ENCODE measurements at places on chromosomes 11 and 22.

GRCh38 chr11:111785886-111786412 lies 19.8 kb upstream of the PPP2R1B start:
- DNase-seq: no peak

- no peak for DNase-seq
Observed at GRCh38 chr11:45657496-45658260, 7.7 kb downstream of the CHST1 start.

GRCh38 chr11:107711861-107712755 lies at the start of gene SLN:
Gene SLN, minus strand, starts transcription at chr11:107712056.
- DNase-seq: no peak

DNA sequence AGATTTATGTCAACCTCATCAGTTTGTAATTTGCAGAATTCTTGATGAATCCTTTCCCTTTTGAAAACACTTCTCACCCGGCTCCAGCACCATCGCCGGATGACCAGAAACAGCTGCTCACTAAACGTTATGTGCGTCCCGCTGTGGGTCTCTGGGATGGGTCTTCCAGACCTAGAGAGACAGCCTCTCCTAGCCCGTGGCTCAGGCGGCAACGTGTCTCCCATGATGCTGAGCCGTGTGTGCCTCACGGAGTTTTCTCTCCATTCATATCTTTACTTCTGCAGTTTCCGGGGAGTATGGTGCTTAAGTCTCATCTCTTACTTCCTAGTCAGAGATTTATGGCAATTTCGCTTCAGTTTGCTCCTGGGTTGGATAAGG lies 25.0 kb upstream of the ACR start:
- DNase-seq: no peak

DNA sequence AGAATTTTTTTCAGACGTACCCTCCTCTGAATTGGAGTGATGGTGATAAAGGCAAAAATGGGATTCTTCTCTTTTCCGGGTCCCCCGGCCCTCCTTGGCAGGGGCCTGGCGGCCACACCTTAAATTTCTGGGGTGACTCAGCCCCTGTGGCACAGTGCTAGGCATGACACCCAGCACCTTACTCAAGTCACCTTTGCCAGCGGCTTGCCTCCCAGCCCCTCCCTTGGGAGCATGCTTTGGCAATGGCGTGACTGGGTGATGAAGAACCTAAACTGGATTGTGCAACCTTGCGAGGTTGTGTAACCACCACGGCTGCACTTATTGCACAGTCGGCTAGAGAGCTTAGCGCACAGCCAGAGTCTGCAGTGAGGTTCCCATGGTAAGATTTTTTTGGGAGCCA lies 16.2 kb upstream of the LDLRAD3 start:
- no peak for DNase-seq

- no peak for DNase-seq
Observed at GRCh38 chr22:48677621-48678020, 1150.1 kb downstream of the BRD1 start.

DNA sequence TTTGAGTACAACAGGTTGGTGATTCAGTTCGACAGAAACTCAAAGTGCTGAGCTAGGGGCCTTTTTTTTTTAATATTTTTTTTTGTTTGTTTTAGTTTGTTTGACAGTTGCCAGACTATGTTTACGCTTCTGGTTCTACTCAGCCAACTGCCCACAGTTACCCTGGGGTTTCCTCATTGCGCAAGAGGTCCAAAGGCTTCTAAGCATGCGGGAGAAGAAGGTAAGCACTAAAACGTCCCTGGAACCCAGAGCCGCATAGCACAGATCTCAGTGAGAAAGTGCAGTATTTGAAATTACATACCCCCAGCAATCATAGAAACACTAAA lies 649 bp downstream of the PRRG4 start:
- DNase-seq: no peak

- DNase-seq: no peak
Observed at GRCh38 chr22:50190941-50191741, 5.4 kb downstream of the TRABD start.

GRCh38 chr22:18977824-18978425 lies 41.8 kb upstream of the PRODH start:
- DNase-seq: no peak

- no peak for DNase-seq
Observed at GRCh38 chr11:65065851-65066250, 7.5 kb upstream of the NAALADL1 start.

GRCh38 chr11:99352642-99353041 lies 331.9 kb downstream of the CNTN5 start:
- DNase-seq: no peak

GRCh38 chr11:112871909-112872500 lies 89.2 kb upstream of the NCAM1 start:
- DNase-seq: no peak

DNA sequence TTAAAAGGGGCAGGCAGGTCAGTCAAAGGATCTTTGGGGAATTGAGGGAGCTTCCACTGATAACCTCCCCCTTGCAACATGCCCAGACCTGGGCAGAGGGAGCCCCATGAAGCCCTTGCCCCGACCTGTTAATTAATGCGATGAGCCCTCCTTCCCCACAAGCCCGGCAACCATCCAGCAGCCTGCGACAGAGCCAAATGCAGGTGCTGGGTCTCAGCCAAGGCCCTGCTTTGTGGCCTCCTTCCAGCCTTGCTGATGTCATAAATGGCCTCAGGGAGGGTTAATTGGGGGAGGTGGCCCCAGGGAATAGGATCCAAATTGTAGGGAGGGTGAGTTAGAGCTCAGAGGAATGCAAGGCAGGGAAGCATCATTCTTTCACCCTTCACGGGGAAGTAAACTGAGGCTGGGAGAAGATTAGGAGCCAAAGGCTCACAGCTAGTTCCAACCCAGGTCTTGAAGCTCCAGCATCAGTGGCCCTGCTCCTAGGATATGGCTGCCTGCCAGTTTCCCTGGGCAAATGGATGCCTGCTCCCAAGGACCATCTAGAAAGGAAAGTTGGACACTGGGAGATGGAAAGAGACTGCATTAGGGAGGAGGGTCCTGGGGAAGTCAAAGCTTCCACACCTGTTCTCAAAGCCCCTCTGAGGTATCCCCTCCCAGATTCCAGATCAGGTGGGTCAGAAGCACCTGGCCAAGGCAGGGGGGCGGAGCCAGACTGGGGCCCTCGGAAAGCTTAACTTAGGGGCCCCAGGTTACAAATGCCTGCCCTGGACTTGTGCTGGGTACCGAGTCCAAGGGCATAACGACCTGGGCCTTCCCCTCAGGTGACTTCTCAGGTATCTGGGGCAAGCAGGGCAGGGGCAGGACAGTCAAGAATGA lies 34.1 kb downstream of the LMO1 start:
- no peak for DNase-seq

- no peak for DNase-seq
Observed at GRCh38 chr11:11397781-11398180, 44.7 kb upstream of the CSNK2A3 start.

DNA sequence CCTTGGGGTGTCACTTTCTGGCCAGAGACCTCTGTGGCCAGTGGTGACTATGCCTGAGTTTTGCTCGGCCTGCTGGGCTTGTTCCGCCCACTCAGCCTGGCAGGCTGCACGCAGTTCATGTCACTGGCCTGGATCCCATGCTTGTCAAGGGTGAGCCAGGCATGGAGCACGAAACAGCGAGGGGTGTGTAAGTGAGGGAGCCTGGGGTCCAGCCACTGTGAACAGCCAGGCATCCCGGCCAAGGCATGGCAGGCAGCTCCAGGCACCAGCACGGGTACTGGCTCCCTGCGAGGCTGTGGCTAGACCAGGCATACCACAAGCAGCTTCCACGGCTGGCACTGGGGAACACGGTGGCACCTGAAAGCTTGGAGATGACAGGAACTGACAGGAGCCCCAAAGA lies 214.3 kb downstream of the LRRC4C start:
- DNase-seq: no peak
